Activated T-cell treated with anti-CD3 and anti-CD28 coated beads, Interleukin-2, amount 50 U/mL, for 4 hours (primary cell): ENCODE measurements at places on chromosomes 5 and 9.

- DNase-seq, result no peak
These were observed 525 bp upstream of the AK3 start for GRCh38 chr9:4741365-4742089.

DNA sequence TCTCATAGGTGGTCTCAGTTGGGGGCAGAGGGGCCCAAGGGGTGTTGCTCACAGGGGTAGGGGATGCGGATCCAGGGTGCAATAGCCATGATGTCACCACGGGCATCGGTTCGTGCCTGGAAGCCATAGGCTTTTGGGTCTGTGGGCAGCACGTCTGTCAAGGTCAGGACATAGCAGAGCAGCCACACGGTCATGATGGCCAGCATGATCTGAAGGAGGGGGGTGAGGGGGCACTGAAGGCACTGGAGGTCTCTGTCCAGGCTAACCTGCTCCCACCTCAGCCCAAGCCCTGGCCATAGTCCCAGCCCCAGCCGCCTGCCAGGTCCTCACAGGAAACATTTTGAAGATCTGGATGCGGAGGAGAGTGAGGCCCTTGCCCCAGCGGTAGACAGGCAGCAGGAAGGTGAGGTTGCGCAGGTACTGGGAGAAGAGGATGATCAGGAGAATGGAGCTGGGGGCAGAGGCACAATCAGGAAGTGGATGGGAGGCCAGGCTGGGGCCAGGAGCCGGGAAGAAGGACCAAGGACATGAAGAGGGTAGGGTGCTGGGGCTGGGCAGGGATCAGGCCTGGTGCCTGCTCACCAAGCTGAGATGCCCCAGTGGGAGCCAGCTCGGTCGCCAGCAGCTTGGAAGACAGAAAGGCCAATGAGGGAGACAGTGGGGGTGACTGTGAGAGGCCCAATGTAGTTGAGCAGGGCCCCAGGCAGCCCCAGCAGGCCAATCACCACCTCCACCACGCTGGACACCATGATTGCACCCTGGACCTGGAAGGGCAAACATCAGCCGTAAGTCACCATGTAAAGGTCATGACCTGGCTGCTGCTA is 3.3 kb downstream of the SLC23A1 start:
- no peak for DNase-seq

- DNase-seq, result peak; percentile 27
These were observed at the start of gene MARVELD2 for GRCh38 chr5:69414885-69415583. TSS of gene MARVELD2 (plus strand) at chr5:69415116. CDS start at chr5:69419386, 4,270 bp downstream.

DNA sequence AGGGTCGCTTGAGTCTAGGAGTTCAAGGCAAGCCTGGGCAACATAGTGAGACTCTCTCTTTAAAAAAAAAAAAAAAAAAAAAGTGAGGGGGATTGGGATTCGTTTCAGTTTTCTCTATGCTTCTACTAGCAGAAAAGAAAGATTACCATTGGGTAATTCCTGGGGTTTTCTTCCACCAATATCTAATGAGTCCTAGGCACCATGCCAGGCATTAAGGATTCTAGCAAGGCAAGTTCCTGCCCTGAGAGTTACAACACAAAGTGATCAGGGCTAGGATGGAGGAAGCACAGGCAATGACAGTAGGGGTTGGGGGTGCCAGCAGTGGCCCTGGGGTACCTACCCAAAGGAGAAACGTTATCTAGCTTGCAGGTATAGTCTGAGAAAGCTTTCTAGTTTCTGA is 90.8 kb downstream of the PCDH1 start:
- no peak for DNase-seq

DNA sequence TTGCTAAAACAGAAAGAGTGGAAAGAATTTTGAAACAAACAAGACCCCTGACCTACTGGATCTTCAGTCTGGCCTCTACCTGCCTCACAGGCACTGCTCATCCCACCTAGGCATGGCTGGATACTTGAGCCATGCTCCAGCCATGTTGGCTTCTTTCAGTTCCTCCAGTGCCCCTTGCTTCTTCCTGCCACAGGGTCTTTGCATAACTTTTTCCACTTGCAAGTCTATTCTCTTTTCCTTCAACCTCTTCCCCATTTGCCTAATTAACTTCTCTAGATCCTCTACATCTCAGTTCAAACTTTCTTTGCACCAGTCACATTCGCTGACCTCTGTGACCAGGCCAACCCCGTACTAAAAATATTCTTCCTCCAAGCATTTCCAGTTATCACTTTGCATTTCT is 50.4 kb downstream of the STARD4 start:
- no peak for DNase-seq

- no peak for DNase-seq
These were observed 248.1 kb upstream of the NREP start for GRCh38 chr5:112004867-112005622.

DNA sequence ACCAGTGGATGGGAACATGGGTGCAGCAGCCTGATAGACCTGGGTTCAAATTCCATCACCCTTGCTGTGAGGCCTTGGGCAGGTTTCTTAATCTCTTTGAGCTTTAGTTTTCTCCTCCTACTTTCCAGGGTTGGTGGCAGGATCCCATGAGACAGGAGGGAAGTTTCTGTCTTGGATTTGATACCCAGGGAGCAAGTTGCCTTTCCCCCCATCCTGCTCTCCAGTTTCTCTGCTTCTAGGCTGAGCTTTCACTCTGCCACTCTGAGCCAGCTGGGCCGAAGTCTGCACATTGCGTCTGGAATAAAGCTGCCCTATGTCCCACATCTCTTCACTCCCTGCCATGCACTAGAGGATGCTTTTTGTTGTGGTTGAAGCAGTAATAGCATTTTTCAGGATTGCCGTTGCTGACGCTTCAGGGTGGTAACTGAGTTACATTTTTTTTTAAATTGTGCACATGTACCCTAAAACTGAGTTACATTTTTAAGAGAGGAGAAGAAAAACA is 40.5 kb upstream of the ANGPTL2 start:
- DNase-seq, result no peak

DNA sequence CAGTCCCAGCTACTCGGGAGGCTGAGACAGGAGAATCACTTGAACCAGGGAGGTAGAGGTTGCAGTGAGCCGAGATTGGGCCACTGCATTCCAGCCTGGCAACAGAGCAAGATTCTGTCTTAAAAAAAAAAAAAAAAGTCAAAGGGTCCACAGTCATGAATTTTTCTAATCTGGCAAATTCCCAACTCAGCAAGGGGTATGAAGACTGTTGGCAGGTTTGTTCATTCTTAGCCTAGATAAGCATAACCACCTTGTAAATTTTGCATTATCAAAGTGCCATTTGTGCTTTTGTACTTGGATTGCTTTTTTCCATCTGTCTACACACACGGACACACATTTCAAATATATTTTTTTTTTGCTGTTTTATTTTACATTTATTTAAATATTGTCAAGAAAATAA is 299.8 kb upstream of the NUDT12 start:
- DNase-seq, result no peak

GRCh38 chr5:151156507-151157420 is 815 bp downstream of the ANXA6 start:
- DNase-seq, result no peak

DNA sequence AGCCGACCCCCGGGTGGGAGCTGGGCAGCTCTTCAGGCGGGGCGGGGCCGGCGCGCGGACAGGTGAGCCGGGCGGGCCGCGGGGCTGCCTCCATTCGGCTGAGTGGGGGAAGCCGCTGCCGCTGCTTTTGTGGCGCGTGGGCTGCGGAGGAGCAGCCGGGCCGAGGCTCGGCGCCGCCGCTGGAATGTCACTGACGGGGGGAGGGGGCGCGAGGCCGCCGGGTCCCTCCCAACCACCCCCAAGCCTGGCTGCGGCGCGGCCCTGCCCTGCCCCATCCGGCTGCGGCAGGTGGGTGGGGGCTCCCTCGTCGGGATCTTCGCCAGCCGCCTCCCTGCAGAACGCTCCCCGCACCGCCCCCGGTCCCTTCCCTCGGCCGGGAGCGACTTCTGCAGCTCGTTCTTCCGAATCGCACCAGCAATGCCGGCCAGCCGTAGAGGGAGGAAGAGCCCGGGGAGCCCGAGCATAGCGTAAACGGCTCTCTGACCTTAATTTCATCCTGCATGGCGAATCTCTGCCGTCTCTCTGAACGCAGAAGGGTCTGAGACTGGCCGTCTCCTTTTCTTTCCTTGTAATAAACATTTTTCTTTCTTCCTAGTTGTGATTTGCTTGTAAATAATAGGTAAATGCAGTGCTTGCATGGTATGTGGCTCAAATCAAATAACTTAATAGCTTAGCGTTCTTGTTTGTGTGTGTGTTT is 505 bp downstream of the SPTAN1 start:
- peak; percentile 38 for DNase-seq

DNA sequence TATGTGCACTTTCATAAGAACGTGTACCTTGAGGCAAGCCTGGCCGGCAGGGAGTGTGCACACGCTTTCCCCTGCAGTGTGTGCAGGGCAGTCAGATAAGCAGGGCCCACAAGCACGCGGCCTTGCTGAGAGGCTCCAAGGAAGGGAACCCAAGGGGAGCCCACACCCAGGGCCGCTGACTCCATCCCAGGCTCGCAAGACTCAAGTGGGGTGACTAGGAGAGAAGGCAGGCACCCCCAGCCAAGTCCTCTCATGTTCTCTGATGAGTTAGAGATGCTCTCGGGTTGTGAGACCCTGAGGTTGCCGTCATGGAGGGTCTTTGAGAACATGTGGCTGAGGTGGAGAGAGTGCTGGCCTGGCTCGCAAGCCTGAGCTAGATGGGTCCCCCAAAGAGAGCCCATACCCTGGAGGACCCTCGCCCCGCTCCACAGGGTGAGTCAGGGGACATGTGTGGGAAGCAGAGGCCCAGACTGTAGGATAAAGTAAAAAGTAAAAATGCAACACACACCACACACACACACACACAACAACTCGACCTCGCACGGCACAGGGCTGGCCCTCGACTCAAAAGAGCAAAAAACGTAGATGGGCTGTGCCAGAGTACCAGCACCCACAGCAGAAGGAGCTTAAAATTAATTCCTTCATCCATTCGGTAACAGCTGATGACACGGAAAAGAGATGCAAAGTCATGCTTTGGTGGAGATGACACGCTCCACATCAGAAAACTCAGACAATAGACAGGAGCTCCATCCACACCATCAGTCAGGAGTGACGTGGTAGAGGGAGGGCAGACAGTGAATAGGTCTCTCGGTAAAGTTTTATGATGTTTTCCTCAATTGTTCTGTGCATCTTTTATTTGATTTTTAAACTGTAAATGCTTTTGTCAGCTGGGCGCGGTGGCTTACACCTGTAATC is 54.8 kb upstream of the NKD2 start:
- no peak for DNase-seq

- no peak for DNase-seq
These were observed 14.9 kb upstream of the FCN1 start for GRCh38 chr9:134932606-134933005.

DNA sequence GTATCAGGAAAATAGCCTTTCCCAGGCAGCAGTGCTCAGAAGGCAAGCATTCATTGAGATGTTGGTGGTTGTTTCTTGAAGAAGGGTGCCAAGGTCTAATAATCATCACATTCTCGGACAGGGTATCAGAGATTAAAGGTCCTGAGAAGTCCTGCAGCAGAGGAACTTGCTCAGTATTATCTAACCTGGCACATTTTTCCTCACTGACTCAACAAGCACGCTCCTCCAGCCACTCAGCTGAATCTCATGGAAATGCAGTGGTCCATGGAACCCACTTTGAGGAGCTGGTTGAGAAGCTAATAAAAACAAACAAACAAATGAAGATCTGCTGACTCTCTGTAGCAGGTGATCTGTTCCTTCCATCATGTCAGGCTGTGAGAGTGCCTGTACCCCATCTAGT is 35.3 kb upstream of the ICE1 start:
- DNase-seq, result no peak
